A549 (cell line): ENCODE measurements at places on chromosomes 16 and 17. TPM values are rescaled to one million over a fixed set of nuclear protein-coding genes. Genes with fewer than 3 reads are reported as not detected.

DNA sequence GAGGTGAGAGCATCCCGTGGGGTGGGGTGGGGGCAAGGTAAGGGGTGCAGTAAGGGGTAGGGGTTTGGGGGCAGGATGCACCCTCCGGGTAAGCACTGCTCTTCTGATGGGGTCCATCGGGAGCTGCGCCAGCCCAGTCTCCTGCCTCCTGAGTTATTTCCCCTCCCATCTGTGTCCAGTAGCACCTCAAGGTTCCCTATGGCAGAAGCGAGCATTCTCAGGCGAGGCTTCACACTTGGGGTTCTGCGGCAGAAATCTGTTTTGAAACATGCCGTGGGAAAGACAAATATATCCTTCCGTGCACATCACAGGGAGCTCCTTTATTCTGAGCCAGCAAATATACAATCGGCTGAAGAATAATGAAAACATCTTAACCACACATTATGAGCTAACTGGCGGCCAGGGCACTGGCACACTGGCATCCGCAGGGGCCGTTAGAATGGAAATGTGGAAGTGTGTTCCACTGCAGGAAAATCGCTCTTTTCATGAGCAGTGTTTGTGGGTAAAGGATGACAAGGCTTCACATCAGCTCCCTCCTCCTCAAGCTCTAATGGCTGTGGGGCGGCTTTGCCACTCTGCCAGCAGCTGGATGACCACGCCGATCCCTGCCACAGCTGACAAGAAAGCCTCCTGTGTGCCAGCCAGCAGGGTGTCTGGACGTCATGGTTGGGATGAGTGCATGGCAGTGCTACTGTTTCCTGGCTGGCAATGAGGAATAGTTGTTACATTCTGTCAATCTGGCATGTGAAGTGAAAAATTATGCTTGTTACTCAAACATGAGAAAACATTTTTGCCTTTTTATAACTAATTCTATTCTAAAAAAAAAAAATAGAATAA lies 20.0 kb downstream of the MTHFSD start:
- no peak for DNase-seq

GRCh38 chr17:37225465-37225864 lies 150.3 kb upstream of the C17orf78 start:
- no peak for DNase-seq

- no peak for DNase-seq
Observed at GRCh38 chr17:59761385-59762048, 54.1 kb downstream of the VMP1 start.

DNA sequence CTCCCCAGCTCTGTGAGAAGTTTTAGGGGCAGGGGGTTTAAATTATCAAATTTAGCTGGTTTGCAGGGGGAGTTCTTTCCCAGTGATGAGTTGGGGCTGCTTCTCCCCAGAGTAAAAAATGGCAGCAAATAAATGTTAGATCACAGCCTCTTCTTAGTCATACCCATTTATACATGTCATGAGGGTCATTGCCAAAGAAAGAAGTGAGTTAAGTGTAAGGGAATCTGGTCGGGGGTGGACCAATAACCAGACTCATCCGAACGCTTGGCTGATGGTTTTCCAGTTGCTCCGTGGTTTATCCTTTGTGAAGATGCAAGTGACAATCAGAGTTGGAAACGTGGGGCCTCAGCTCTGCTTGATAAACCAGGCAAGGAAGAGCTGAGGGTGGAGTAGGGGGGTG lies 87.1 kb downstream of the PLXDC1 start:
- DNase-seq, result no peak

The WNT9B gene
- 0.05 to 0.17 TPM (median 0.07 TPM) in 3 replicates for polyA plus RNA-seq
